Stimulated activated CD8-positive, alpha-beta memory T cell treated with anti-CD3 and anti-CD28 coated beads, Interleukin-15, amount 100 ng/mL, for 4 hours (primary cell): ENCODE measurements at places on chromosomes 4 and X.

- DNase-seq, result no peak
Measured at GRCh38 chr4:34139346-34139745, 2105.0 kb downstream of the ARAP2 start.

DNA sequence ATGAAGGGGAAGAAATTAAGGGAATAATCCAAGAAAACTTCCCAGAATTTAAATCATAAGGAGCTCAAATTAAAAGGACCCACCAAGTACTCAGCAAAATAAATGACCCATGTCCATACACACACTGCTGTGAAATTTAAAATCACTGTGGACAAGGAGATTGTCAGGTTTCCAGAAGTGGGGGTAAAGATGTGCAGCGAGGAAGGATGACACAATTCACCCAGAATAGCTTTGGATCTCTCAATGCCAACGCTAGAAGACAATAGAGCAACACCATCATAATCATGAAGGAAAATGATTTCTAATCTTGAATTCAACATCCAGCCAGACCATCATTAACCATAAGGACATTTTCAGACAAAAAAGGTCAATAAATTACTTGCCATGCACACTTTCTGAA lies 65.7 kb downstream of the CASK start:
- DNase-seq, result no peak

DNA sequence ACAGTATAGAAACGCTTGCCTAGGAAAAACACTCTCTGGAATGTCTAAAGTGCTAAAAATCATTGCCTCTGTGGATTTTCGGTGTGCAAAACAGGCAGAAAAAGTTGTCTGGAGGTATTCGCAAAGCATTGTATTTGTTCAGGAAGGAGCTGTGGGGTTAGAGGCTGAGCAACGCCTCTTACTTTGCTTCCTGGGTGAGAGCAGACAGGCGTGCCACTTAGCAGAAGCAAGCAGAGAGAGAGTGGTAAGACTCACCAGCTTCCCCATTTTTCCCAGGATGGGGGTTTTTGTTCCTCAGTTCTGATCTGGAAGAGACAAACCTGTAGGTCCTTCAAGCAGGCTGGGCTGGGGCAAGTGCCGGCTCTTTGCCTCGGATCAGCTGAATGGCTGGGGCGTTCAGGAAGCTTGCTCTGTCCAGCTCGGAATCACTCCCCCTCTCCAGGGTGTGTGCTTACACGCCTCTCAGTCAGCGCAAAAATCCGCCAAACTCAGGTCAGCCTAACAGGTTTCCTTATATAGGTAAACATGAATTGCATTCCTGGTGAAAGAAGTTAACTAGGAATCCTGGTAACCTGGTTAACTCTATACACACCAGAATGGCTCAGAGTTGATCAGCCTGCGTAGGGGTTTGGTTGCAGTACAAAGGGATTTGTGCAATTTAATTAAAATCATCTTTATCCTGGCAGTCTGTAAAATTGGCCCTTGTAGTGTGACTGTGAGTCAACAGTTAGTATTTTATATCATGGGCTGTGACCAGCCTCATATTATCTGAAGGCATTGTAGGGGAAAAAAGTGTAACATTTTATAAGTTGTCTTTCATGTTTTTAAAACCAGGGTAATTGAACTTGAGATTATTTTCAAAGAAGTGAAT lies 213.1 kb upstream of the MID1 start:
- DNase-seq, result no peak

- no peak for DNase-seq
Measured at GRCh38 chrX:41863343-41864203, 59.8 kb downstream of the CASK start.

- DNase-seq, result no peak
Measured at GRCh38 chr4:3666263-3666662, 99.9 kb upstream of the ADRA2C start.

GRCh38 chrX:78024349-78025059 lies 55.1 kb upstream of the PGAM4 start:
- no peak for DNase-seq

- no peak for DNase-seq
Measured at GRCh38 chr4:107747748-107748486, 27.9 kb upstream of the PAPSS1 start.

DNA sequence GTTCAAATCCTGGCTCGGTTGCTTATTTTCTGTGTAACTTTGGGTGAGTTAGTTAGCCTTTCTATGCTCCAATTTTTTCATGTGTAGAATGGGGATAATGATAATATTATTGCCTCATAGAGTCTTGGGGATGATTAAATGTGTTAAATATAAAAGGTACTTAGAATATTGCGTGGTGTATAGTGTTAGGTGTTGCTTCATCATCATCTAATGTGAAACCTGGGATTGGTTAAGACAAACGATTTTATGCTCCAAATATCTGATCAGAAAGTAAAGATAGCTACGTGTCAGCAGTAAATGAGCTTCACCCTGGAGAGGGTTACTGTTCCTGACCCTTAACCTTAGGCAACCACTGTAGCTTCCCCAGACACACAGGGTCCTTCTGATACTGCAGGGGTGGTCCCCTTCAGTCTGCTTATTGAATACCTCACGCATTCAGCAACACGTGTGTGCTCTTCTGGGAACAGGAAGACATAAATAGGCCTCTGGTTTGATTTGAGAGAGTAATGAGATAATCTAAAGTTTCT lies 50.1 kb downstream of the GPAT3 start:
- no peak for DNase-seq

GRCh38 chr4:46073778-46074177 lies 50.1 kb downstream of the GABRG1 start:
- no peak for DNase-seq

DNA sequence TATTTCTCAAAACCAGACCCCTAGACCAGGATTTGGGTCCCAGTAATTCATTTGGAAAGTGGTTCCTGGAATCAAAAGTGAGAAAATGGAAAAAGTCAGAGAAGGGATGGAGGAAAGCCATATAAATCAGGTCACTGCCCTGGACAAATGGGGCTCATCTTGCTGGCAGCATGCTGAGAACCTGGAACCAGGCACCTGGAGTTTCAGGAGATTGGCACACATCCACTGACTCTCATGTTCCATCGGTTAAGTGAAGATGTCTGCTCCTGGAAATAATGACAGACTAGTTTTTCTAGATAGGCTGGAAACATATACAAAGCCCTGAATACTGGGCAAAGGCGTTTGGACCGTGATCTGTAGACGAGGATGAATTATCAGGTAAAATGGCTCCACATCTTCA lies 163.6 kb upstream of the HS3ST1 start:
- DNase-seq, result no peak

DNA sequence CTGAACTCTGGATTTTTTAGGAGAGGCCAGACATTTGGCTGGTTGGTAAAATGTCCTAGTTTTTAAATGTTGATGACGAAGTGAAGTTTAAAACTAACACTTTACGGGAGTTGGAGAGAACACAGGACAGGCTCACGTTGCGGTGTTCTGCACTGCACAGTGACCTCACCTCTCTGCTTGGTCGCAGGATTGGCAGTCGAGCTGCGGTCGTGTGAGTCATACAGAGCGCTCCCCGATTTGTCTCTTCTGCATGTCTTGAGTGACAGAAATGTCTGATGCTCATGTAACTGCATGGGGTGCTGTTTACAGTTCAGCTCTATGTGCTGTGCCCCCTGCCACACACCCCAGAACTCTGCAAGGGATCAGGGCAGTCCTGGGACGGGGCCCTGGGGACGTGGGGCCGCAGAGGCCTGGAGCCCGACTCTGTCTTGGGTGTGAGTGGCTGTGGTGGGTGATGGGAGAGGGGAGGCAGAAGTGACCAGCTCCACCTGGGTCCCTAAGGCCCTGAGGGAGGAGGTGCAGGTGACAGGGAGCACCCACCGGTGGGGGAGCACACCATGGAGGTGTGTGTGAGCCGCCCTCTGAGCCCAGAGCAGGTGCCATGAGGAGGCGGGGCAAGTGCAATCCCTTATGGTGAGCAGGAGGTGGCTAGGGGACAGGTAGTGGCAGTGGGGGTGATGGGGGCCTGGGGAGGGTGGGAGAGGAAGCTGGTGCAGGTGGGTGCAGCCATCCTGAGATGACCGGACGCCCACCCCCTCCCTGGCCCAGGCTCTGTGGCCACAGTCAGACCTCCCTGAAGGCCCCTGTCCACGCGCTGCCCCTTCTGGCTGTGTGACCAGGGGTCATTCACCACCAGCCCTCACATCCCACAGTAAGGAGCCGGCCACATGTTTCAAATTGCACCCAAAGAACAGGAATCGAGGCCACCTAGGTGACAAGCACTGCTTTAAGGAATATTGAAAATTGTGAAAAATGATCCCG lies 77.9 kb upstream of the ADRA2C start:
- DNase-seq, result no peak

GRCh38 chrX:110847334-110847733 lies 51.7 kb upstream of the CHRDL1 start:
- DNase-seq, result no peak

GRCh38 chr4:25977397-25978170 lies 63.6 kb downstream of the SMIM20 start:
- no peak for DNase-seq

GRCh38 chr4:141140391-141141200 lies 7.3 kb upstream of the RNF150 start:
- DNase-seq, result no peak

DNA sequence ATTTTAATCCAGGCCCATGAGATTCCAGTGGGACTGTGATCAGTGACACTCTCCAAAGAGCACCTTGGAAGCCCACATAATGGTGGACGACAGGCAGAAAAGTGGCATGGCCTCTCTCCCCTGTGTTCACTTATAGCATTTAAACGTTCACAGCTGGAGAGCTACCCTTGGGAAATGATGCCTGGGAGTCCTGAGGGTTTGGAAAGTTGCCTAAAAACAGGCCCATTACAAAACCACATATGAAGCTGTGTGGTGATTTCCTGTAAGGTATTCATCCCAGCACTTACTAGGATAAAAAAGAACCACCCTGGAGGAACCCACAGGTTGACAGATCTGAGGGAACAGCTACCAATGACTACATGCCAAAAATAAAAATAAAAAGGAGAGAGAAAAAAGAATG lies 193.2 kb downstream of the RASL11B start:
- no peak for DNase-seq

DNA sequence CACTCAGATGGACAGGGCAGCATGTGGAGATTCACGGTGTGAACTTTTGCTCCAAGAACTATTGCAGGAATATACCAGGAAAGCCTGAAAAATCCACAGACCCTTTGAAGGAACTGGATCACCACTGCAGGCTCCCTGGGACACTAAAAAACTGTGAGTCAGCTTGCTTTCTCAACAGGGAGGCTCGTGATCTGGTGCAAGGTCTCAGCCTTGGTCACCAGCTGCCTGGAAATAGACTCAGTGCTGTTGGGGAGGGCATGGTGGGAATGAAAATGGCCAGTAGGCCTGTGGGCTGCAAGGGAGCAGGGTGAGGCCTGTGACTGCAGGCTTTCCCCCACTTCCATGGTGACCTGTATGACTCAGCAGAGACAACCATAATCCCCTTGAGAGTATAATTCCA lies 426.4 kb upstream of the RPS6KA3 start:
- no peak for DNase-seq

- no peak for DNase-seq
Measured at GRCh38 chrX:87805829-87806490, 288.4 kb downstream of the KLHL4 start.

DNA sequence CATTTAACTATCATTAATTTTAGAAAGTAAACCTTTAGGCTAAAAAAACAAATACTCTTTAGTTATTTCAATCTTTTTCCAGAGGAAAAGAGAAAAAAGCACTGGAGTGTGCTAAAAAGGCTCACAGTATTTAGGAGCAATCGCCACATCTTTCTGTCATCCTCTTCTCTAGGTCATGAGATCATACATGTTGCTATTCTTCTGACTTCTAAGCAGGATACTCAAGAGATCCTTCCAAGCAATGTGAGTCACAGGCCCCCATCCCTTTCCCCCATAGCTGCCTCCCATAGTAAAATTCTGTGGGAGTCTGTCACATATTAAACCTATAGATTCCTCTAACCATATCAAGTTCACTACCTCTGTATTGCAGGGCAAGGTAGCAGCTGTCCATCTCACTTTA lies 7.7 kb downstream of the EDNRA start:
- no peak for DNase-seq

DNA sequence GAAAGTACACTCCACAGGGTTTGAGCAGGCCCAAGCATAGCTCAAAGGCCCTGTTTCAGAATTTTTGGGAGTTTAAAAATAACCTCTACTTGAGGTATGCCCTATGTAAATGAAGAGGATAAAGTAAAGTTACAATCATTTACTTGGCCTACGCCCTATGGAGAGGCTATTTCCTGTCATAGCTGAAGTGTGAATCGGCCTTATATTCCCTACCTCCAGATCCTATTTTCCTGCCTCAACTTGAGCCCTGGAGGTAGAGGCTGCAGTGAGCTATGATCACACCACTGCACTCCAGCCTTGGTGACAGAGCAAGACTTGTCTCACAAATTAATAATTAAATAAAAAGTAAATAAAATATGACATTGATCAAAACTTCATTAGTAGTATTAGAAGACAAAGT lies 11.5 kb upstream of the TXLNG start:
- no peak for DNase-seq

DNA sequence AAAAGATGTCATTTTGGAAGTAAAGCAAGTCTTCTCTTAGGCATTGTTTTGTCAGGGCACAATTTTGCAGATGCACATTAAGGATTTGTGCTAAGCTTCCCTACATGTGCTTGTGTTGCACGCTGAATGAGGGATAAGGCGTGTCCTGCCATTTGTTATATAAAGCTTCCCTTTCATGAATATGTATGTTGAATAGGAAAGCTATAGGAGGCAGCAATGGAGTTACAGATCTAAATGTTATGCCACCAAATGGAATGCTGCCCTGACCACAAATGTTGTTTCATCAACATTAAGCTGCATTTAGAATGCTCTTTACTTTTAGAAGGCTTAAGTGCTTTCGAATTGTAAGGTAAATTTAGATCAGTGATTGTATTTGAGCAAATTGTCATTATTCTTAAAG lies 20.9 kb downstream of the SGMS2 start:
- DNase-seq, result no peak

GRCh38 chr4:133143775-133144430 lies 5.2 kb upstream of the PCDH10 start:
- no peak for DNase-seq

- DNase-seq, result no peak
Measured at GRCh38 chr4:152581536-152582160, 45.8 kb upstream of the FBXW7 start.
